ENCODE measurements at places on chromosomes 5 and 9.

- DNase-seq = no peak
These were observed 142.1 kb downstream of the AGTPBP1 start for GRCh38 chr9:85599540-85600105.

DNA sequence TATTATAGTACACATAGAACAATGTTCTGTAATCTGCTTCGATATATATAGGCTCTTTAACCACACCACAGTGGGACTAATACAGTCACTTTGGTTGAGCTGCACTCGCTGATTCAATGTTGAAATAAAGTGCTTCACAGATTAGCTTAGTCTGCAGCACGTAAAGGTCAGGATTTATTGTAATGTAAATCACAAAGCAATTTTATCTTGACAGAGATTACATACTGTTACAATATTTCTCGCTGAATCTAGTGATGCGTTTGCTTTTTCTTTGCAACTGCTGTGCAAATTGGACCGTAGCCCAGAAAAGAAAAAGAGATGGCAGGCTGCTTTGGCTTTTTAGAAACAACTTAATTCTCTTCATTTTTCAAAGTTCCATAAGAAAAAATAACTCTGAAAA, 52.9 kb downstream of the CETN3 start:
- DNase-seq = no peak

DNA sequence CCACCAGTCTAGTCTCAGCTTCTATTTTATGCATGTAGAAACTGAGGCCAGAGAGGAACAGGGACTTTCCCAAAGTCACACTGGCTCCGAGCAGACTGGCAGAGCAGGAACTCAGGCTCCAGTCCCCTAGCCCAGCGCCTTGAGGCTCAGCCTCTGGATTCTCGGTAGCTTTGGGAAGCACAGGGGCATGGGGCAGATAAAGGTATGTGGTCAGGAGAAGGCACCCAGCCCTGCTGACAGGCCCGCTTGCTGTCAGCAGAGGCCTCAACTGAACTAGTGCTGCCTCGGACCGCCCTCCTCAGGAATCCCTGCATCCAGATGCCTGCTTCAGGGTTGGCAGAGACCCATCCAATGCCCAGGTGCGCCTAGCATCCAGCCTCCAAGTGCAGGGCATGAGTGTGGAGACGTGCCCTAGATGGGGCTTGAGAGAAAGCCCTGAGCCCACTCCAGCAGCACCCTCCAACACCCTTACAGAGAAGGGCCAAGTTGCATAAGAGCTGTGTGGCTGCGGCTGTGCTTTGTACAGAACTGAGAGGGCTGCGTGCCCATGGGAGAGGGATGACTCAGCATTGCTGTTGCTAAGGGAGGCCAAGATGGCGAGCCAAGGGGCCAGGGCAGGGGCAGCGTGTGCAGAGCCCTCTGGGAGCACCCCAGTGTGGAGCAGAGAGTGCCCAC, 168.6 kb downstream of the MACROH2A1 start:
- peak; percentile 88 for DNase-seq

GRCh38 chr9:114958021-114958843, 27.8 kb upstream of the TNFSF8 start:
- DNase-seq = peak; percentile 47

DNA sequence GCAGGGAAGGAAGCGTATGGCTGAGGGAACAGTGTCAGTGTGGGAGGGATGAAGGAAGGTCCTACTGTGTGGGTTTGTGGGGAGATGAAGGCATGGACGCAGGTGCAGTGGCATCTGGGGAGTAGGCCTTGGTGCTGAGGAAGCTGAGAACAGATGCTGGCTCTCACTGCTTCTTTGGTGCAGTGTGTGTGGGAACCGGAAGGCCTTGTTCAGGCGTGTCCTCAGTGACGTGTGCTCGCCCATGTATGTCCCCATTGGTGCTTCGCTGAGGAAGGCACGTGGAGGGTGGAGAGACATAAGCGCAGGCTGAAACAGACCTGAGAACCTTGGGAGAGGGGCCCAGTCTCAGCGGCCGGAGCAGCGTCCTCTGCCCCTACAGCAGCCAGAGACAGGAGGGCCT, 18.7 kb downstream of the ADAMTS13 start:
- no peak for DNase-seq

DNA sequence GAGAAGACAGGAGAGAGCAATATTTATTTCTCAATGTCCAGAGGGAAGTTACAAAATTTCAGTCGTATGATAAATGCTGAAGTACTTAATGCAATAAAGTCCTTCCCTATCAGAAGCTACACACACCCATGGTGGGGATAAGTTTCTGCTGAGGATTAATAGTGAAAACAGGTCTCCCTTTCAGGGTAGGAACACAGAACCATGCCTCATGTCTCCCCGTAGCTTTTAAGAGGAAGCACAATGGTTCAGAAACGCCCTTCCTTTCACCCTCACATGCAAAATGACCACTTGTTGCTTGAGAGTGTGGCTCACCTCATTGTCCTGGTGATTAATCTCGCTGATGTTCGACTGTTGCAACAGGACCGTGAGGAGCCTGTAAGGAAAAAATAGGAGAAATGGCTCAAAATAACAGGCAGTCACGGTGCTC, 73.6 kb downstream of the ANKRD55 start:
- no peak for DNase-seq

- no peak for DNase-seq
These were observed 79.8 kb downstream of the ARSB start for GRCh38 chr5:78905084-78905938.
